ENCODE measurements at places on chromosomes 3 and 15.

GRCh38 chr3:154175041-154175440 is 53.9 kb downstream of the ARHGEF26 start:
- no peak for DNase-seq

DNA sequence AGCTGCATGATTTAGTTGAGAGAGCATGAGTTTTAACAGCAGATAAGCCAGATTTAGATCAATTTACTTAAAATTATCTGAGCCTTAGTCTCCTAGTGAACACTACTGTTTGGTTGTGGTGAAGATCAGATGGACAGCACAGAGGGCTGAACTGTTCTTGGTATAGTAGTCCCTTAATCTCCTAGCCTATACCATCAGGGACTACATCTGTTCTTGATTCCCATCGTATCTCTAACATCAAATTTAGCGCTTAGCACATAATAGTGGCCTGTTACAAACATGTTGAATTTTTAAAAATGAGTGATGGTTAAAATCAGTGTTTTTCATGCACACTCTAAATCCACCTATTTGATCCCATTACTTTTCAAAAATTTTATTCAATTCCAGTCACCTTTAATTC is 507.7 kb downstream of the GRM7 start:
- DNase-seq, result no peak

DNA sequence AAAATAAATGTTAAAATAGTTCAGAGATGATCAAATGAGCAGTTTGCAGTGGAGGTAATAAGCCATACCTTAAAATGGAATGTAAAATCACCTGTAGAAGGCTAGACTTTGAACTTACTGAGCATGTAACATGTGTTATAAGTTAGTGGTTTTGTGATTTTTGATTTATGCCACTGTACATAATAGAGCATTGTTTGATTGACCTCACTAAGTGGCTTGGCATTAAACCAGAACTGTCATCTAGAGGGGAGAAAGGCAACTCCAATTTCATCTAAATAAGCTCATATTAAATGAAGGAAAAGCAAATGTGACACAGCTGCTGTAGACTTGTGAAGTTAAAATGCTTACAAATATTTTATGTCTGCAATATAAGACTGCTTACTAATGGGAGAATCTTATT is 387.9 kb downstream of the ZIC1 start:
- no peak for DNase-seq

GRCh38 chr15:84037301-84037700 is 198.3 kb upstream of the GOLGA6L4 start:
- DNase-seq, result no peak

- DNase-seq, result no peak
Measured at GRCh38 chr15:33963831-33964664, 4.2 kb upstream of the CHRM5 start.

- no peak for DNase-seq
Measured at GRCh38 chr3:156985711-156986110, 159.6 kb downstream of the LEKR1 start.

GRCh38 chr15:64883100-64883581 is 28.6 kb upstream of the ANKDD1A start:
- DNase-seq, result peak; percentile 59

- no peak for DNase-seq
Measured at GRCh38 chr3:171038342-171038741, 11.8 kb upstream of the SLC2A2 start.

DNA sequence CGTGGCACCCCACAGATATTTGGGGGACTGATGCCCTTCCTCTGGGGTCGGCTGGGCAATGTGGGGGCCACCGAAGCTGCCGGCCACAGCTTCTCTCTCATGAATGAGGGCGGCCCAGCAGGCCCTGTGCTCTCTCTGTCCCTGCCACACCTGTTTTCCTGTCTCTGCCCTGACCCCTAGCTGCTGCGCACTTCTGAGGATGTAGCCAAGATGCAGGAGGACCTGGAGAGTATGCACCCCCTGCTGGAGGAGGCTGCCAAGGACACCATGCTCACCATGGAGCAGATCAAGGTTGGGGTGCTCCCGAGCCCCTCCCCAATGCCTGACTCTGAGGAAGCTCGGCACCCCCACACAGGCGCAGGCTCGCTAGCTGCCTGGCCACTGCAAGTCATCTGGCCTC is 59.7 kb downstream of the SEMA3G start:
- DNase-seq, result peak; percentile 60

GRCh38 chr15:28017423-28017924 is 81.6 kb downstream of the OCA2 start:
- DNase-seq, result no peak

DNA sequence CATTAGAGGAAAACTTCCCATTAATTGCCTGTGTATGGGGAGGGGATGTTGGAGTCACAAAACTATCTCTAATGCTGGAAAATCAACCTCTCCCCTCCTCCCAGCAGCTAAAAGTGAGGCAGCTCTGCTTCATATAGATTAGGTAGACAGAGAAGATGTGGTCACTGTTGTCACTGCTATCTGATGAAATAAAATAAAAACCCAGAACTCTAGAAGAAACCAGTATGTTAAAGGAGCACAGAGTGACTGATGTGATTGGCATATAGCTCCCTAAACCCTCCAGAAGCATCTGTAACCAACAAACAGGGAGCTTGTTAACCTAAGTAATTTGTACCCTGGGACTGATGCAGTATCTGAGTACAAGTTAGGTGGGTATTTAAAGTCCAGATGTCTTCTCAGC is 211.9 kb upstream of the TRIM42 start:
- no peak for DNase-seq

GRCh38 chr15:43775411-43775965 is 1.3 kb downstream of the ELL3 start:
- DNase-seq, result no peak

- DNase-seq, result no peak
Measured at GRCh38 chr15:87099916-87100315, 1020.2 kb downstream of the AGBL1 start.

GRCh38 chr15:99729920-99730319 is 3.3 kb downstream of the LYSMD4 start:
- peak; percentile 48 for DNase-seq

DNA sequence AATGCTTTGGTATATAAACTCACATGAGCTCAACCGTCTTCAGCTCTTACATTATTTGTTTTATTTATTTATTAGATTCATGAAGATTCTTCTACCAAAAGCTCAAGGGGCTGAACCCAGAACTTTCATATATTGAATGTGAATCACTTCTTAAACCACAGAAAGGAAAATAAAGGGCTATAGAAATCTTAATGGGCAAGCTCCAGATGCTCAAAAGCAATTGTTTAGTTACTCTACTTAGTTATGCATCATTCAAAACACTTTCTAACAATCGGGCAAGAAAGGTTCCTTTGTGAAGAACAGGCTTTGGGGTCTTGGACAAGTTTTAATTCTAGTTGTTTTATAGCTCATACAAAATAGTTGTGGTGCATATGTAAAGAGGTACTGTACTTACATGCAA is 380.2 kb downstream of the TIGIT start:
- no peak for DNase-seq

DNA sequence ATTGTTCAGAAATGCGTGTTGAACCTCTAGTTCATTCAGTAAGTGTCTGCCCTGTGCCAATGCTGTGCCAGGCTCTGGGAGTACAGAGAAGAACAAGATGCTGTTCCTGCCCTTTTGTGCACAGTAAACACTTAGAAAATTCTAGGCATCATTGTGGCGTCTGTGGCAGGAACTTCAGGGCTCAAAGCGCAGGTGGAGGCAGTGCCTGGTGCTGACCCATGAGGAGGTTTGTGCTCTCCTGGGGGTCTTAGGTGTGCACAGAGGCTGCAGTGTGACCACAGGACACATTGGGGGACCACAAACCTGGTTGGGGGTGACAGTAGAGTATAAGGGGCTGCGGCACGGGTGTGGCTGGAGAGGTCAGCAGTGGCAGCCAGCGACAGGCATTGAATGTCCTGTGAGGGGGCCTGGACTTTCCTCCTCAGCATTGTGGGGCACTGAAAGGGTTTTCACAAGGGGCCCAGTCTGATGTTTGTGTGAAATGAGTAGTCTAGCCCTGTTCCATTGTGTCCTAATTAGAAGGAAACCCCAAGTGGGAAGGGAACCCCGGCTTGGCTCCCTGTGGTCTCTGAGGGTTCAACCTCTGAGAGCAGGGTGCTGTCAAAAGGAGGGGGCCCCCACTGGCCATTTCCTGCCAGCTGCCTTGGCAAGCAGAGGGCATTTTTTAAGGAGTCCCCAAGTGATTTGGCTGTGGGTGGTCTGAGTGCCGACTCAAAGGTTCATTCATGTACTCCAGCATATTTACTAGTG is 20.9 kb downstream of the MRAS start:
- DNase-seq, result no peak

GRCh38 chr3:126659915-126660886 is 5.3 kb upstream of the TXNRD3 start:
- no peak for DNase-seq

- DNase-seq, result no peak
Measured at GRCh38 chr3:49133226-49133951, 539 bp upstream of the LAMB2 start.

GRCh38 chr3:13274125-13274524 is 146.0 kb downstream of the NUP210 start:
- no peak for DNase-seq

DNA sequence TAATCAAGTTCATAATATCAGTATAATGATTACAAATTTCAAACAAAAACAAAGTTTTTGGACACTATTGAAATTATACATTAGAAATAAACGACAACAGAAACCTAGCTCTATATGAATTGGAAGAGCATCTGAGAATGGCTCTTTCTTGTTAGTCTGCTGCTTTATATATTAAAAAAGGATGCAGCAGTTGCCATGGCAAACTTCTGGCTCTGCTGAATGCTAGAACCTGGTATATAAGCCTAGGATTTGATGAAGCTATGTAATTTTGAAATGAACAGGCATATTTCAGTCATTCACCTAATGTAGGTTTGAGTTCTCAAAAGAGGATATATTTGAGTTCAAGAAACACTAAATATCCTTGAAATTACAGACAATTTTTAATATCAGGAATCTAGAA is 252.7 kb upstream of the KCNMB2 start:
- DNase-seq, result no peak

DNA sequence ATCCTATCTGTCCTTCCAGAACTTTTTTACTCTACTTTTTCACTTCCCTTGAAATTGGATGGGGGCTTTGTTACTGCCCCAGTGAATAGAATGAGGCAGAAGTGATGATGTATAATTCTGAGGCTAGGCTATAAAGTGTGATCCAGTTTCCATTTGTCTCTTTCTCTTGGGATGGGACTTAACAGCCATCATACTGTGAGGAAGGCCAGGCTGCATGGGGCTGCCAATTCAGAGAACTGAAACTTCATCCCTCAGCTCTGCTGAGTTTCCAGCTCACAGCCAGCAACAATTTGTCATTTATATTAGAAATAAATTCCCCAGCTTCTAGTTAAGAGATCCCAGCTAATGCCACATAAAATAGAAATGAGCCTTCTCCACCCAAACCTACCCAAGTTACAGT is 504.0 kb upstream of the TGFBR2 start:
- DNase-seq, result no peak

DNA sequence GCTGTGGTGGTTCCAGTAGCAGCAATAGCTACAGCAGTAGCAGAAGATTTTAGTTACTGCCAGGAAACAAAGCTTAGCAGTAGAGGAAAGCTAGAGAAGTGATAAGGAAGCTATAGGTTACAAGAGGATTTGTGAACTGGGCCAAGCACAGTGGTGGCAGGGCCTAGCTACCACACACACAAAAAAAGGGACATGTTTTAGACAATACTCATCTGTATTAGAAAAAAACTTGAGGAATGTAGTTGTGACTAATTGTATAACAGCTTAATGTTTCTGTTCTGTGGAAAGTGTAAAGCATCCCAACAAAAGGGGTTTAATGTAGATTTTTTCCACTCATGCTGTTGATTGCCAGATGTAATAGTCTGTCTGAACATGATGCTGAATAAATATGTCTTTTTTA is 29.9 kb upstream of the PFN2 start:
- DNase-seq, result no peak

DNA sequence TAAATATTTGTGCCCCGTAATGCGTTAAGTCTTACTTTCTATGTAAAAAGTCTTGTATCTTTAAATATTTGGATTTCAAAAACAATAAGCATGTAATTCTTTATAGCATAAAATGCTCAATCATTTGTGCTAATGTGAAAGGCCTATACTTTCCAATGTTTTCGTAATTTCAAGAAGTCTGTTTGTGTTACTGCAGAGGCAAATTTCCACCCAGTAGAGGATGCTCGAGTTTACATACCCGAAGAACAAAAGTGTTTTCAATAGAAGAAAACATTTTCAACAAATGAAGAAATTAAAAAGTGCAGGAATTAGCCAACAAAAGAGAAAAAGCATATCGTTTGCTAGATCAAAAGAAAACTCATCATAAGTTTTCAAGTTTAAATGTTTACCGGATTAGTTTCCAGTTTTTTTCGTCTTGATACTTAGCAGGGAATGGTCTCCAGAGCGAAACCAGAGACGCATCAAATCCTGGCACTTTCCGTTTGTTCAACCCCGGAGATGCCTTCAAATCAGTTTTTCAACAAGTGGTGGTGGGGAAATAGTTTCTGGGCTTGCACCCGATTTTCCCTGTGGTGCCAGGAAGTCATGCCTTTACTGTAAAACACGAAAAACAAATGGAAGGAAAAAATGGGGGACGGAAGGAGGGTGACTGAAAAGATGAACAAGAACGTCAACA is 1.0 kb downstream of the CGGBP1 start:
- DNase-seq, result no peak

DNA sequence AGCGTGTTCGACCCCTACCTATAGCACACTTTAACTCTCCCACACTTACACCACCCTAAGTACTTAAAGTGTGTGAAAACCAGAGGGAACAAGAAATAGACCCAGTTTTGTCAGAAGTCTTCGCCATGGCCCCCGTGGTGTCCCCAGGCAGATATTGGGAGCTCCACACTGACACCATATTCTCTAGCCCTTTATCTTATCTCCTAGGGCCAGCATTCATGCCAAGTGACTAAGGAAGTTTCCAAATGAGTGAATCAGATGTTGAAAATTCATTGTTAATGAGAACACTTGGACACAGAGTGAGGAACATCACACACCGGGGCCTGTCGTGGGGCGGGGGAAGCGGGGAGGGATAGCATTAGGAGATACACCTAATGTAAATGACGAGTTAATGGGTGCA is 31.8 kb downstream of the P3H2 start:
- DNase-seq, result no peak

GRCh38 chr15:86555939-86556338 is 476.3 kb downstream of the AGBL1 start:
- no peak for DNase-seq

GRCh38 chr15:69941706-69942495 is 155.8 kb downstream of the TLE3 start:
- no peak for DNase-seq

DNA sequence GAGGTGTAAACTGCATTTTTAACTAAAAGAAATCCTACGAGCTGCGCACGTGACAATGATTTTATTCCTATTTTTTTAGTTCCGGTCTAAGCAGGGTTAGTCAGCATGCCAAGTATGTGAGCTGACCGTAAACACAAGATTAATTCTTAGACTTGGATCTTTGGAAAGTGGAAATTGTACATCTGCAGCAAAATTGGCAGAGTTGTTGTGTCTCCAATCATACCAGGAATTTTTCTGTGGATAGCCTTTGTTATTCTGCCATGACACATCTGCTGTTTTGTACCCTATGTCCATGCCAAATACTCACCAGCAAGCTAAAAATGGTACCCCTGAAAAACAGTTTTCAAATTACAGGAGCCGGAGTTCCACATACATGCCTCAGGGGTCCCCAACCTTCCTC is 562.5 kb downstream of the UNC13C start:
- no peak for DNase-seq

GRCh38 chr3:141594357-141594756 is 107.5 kb downstream of the RASA2 start:
- DNase-seq, result no peak
